ENCODE measurements at places on chromosomes 2 and 18. TPM values are rescaled to one million over a fixed set of nuclear protein-coding genes. Genes with fewer than 3 reads are reported as not detected.

Gene MSGN1
- total RNA-seq: not detected

- no peak for DNase-seq
These were observed 50.2 kb downstream of the COL4A3 start for GRCh38 chr2:227214622-227215041.

DNA sequence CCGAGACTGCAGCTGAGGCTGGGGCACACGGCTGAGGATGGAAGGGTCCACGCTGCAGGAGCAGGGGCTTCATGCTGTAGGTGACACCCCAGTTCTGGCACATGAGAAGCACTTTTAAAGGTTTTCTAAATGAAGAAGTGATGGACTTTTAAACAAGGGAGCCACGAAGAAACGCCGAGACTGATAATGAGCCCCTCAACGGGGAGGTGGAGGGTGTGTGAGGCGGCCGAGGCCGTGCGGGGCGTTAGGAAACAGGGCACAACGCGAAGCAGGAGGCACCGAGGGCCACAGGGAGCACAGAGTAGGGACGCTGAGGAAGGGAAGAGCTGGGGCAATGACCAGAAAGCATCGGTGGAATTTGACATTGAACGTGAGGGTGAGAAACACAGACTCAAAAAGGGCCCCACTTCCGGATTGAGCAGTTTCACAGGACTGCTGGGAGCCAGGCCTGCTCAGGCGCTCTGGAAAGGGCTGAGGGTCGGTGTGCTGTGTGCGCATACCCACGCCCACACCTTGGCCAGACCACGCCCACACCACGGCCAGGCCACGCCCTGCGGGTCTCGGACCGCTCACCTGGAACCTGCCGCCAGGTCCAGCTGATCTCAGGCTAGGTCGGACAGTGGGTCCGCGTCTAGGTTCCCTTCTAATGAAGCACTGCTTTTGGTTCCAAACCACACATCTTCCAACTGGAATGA is 115.7 kb downstream of the GYPC start:
- DNase-seq: no peak

Gene COLEC12
- total RNA-seq: 0.12 TPM

DNA sequence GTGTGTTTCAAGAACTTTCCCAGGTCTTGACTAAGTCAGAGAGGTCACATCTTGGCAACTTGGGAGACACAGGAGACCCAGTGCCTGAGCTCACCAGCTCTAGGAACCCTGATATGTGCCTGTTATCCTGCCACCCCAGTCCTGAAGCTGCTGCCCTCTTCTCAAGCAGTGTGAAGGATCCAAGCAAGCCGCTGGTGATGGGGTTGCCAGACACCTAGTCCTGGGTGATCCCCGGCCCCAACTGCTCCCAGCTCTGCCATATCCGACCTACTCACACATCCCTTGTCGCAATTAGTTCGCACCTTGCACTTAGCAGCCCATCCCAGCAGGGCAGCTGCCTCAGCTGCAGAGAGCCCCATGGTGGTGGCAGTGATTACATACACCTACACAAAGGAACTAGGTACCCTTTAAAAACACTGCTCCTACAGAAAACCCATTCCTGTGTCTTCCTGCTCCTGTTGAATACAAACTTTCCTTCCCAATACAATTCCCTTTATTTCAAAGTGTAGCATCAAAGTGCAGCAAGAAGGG is 247.2 kb upstream of the RAB12 start:
- DNase-seq: no peak

- DNase-seq: no peak
These were observed 68.7 kb downstream of the KCTD1 start for GRCh38 chr18:26479681-26480079.

Gene SNTG2
- not detected for total RNA-seq

- DNase-seq: no peak
These were observed 393.5 kb downstream of the CTNNA2 start for GRCh38 chr2:79906139-79906890.

Gene CNGA3
- not detected for total RNA-seq

Gene AP1S3
- 2.5 TPM for total RNA-seq

DNA sequence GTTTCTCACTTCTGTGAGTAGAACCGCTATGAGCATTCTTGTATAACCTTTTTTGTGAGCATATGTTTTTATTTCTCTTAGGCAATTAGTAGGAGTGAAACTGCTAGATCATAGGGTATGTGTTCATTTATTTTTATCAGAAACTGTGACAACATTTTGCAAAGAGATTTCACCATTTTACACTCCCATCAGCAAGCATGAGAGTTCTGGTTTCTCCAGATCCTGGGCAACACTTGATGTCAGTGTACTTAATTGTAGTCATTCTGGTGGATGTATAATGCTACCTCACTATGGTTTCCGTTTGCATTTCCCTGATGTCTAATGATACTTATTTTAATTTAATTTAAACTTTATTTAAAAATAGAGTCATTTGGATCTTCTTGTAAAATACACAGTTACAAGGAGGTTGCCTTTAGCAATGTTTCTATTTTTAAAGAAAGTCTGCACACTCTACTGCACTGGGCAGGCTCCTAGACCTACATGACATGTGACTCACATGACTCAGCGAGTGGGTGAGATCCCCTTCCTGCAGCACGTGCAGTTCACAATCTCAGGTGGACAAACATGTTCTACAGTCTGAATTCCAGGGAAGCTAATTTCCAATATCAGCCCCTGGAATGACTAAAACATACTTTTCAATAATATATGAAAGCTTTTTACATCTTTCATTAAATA is 127.0 kb upstream of the BCL2L11 start:
- DNase-seq: no peak

DNA sequence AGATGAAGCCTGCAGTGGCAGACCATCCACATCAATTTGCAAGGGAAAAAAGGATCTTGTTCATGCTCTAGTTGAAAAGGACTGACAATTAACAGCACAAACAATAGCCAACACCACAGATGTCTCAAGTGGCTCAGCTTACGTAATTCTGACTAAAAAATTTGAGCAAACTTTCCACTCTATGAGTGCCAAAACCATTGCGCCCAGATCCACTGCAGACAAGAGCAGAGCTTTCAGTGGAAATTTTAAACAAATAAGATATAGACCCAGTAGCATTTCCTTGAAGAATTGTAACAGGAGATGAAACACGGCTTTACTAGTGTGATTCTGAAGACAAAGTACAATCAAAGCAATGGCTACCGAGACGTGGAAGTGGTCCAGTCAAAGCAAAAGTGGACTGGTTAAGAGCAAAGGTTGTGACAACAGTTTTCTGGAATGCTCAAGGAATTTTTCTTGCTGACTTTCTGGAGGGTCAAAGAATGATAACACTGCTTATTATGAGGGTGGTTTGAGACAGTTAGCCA is 12.0 kb upstream of the ZNF396 start:
- no peak for DNase-seq

- DNase-seq: peak; percentile 53
These were observed 18.9 kb downstream of the ADI1 start for GRCh38 chr2:3500326-3500899.

Gene UGT1A10
- 0.11 TPM for total RNA-seq

- no peak for DNase-seq
These were observed 241.6 kb upstream of the NT5C1B start for GRCh38 chr2:18830962-18831361.

GRCh38 chr2:186440506-186440905 is 45.6 kb upstream of the ZC3H15 start:
- no peak for DNase-seq

- DNase-seq: peak; percentile 36
These were observed 3.5 kb upstream of the HAAO start for GRCh38 chr2:42795841-42796301.

DNA sequence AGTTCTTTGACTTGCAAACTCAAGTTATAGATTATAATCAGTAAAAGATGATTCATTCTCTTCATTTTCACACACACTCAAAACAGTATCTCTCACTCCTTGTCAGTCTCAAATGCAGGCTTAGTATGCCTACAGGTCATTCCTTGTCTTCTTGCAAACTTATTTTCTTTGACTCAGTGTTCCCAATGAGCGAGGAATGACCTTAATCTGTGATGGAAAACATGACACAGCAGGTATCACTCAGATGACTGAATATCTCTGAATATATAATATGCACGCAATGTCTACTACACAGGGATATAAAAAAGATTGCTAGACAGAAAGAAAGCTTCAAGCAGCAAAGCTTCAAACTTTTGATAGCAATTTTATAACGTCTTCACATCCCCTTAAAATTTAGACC is 127.8 kb upstream of the RGPD4 start:
- no peak for DNase-seq

DNA sequence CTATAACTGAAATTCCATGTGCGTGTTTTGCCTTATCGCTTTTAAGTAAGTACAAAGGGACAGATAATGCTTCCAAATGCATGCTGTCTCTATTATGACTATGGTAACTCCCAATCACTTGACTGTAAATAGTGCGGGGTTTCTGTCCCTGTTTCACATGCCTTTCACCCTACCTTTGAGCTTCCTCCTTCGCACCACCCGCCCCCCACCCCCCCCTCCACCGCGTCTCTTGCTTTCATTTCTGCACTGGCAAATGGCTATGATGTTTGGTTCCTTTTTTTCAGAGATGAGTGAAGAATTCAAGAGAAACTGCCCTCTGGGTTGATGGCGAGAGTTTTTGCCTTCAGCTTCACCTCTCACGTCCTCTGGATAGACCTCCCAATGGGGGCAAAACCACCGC is 25.0 kb upstream of the SPP2 start:
- DNase-seq: no peak

Gene CAPN13
- total RNA-seq: not detected

DNA sequence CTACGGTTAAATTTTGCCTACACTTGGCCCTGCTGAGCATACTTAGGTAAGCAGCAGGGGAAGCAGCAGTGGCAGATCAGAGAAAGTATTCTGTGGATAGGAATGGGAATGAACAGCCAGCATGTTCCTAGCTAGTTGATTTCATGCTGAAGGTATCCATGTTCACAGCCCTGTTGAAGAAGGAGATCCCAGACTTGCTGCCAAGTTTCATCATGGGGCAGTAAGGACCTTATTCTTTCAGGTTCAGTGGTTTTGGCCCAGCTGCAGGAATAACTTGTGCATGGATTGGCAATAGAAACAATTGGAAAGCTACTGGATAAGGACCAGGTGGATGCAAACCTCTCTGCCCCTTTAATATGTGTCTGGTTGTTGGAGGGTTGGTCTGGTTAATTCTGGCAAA is 98.2 kb upstream of the TMEM178A start:
- no peak for DNase-seq

DNA sequence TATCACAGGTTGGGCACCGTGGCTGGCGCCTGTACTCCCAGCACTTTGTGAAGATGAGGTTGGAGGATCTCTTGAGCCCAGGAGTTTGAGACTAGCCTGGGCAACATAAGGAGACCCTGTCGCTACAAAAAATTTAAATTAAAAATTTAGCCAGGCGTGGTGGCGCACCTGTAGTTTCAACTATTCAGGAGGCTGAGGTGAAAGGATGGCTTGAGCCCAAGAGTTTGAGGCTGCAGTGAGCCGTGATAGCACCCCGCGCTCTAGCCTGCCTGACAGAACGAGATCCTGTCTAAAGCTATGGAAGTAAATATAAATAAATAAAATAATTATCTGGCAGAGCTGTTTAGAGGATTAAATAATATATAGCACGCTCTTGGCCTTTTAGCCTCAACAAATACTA is 1.4 kb upstream of the SH3RF3 start:
- DNase-seq: no peak

Gene MGAT4A
- 12.4 TPM for total RNA-seq

DNA sequence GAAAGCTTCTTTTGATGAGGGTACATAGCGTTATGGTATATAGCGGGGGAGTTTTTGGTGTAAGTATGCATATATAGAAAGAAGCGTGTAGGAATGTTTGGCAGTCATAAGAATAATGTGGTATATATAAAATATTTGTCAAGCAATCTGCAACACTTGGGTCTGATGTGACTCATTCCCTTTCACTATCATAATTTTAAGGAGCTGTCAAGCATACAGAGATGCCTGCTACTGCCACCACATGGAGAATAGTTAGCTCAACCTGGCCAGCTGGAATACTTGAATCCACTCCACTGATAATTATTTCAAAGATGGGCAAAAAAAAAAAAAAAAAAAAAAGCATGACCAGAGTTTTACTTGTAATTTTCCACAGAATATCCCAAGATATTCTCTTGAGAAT is 559.8 kb upstream of the REG3G start:
- no peak for DNase-seq

GRCh38 chr2:70501728-70502127 is 51.9 kb downstream of the TGFA start:
- no peak for DNase-seq

Gene GNAL
- total RNA-seq: 1.9 TPM

Gene CD226
- total RNA-seq: 0.68 TPM

DNA sequence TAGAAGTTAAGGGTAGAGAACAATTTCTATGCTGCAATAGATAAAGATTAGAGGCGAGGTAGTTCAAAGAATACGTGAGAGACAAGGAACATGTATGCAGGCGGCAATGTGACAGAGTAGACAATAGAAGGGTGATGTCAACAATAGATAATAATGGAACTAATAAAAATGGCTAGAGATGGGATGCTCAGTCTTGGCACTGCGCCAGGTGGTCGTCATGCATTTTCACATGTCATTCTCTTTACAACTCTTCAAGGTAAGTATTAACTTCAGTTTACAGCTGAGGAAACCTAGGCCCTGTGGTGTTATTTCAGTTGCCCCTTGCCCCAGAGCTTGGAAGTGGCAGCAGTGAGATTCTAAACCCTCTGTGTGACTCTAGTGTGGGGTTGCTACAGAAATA is 890.7 kb upstream of the CELF4 start:
- DNase-seq: no peak

Gene DSEL
- 2.1 TPM for total RNA-seq

DNA sequence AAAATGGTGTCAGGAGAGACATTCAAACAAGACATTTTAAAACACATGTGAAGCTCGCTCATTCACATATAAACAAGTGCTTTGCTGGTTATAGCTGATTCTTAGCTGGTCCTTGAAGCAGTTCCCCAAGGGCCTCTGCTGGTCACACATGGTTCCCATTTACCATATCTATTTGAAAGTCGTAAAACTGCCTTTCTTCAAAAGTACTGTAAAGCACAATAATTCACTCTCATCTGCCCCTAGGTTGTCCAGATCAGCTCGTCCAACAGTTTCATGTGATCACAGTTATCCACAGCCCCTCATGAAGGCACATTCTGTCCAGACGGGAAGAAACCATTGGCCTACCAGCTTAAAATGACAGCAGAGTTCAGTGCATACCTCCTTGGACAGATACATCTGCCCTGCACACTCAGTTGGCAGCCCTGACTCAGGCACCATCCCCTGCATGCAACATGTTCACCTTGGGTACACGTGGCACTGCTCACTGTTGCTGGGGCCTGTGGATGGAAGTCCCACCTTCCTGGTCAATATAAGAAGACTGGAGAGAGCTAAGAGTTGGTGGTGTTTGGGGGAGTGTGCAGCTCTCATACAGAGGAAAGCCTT is 108.0 kb upstream of the HAAO start:
- DNase-seq: no peak

DNA sequence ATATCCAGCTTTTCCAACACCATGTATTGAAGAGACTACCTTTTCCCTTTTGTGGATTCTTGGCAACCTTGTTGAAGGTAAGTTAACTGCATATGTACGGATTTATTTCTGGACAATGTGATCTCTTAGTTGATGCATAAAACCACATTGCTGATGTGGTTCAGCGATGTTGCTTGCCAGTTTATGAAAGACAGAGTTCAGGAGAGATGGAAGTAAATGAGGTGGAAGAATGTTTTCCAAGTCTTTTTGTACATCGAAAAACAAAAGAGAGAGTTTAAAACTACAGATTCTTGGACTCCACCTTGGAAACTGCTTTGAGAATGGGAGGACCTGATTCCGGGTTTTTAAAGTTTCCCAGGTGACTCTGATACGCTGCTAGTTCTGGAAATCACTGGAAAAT is 43.8 kb downstream of the MOB4 start:
- DNase-seq: no peak

- no peak for DNase-seq
These were observed 135.5 kb downstream of the MYO3B start for GRCh38 chr2:170313347-170313991.

Gene MYO5B
- total RNA-seq: 13.4 TPM

Gene ITGB6
- not detected for total RNA-seq
